CD8-positive, alpha-beta T cell (primary cell): ENCODE measurements at places on chromosomes 1 and 21.

- DNase-seq, result no peak
Observed at GRCh38 chr21:23452384-23453083, 2154.7 kb downstream of the MRPL39 start.

DNA sequence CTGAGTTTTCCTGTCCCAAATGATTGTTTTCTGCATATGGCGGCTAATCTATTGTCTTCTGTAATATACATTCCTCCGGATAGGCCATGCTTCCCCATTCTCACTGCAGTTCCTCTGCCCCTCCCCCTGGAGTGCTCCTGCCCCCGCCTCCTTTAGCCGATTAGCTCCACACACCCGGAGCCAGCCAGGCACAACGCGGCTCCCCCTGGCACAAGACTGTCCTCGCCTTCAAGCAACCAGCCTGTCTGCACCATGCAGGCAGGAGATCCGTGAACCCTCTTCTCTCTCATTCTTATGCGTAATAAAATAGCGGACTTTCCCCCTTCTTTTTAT lies 18.0 kb downstream of the SERTAD4 start:
- DNase-seq, result no peak

GRCh38 chr1:116738673-116739370 lies 15.4 kb upstream of the CD2 start:
- DNase-seq, result peak; percentile 96

DNA sequence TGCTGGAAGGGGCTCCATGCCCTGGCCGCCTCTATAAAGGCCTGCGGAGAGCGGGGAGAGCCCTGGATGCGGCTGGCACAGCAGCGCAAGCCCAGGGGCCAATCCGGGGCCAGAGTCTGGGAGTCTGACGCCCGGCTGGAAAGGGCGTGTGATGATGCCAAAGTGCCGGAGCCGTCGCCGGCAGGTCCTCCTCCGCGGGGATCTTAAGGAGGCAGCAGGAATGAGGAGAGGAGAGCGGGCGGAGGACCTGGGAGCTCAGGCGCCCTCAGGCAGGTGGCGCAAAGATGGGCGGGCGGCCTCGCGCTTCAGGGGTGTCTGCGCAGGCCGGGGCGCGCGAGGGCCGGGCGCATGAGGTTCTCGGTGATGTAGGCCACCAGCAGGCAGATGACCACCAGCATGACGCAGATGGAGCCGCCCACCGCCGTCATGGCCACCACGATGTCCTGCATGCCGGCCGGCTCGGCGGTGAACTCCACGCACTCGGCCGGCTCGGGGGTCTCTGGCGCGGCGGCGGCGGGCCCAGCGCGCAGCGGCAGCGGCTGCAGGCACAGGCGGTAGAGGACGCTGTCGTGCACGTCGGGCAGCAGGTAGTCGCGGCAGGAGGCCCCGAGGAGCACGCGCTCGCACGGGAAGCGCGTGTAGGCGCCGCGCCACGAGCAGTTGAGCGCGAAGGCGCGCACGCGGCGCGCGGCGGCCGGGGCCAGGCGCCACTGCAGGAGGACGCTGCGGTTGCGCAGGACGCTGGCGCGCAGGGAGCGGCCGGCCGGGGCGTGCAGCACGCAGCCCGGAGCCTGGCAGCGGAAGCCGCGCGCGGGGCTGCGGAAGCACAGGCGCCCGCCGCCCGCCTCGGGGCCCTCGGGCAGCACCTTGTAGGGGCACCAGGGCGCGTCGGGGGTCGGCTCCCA lies 653 bp downstream of the FNDC10 start:
- DNase-seq, result no peak

DNA sequence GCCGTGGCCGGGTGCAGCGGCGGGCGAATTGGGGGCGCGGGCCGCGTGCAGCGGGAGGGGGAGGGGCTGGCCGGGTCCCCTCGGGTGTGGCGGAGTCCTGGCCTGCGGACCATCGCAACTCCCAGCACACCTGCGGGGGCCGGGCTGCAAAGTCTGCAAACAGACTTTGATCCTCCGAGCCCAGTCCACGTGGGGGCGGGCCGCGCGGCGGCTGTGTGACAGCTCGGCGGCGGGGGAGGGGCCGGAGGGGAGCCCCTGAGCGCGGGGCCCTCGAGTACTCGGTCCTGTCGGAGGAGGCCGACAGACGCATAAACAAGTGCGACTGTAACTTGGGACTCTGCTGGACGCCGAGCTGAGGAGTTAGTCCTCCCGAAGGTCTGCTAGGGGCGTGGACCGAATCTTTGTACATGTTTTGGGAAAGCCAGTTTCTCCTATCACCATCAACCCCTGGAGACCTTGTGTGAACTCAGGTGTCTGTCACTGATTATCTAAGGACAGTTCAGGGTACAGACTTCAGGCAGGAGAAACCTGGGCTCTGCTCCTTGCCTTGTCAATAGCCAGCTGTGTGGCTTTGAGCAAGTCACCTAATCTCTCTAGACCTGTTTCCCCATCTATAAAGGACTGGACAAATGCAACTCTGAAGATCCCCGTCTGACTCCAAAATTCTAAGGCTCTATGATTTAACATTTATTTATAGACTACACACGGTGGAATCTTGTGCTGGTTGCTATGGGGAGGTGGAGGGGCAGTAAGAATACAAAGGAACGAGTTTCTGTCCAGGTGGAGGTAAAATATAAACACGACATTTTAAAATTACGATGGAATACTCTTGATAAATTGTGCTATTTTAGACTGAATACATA lies 710 bp upstream of the SLC30A1 start:
- no peak for DNase-seq

- DNase-seq, result no peak
Observed at GRCh38 chr1:169128562-169128961, 22.1 kb downstream of the ATP1B1 start.

DNA sequence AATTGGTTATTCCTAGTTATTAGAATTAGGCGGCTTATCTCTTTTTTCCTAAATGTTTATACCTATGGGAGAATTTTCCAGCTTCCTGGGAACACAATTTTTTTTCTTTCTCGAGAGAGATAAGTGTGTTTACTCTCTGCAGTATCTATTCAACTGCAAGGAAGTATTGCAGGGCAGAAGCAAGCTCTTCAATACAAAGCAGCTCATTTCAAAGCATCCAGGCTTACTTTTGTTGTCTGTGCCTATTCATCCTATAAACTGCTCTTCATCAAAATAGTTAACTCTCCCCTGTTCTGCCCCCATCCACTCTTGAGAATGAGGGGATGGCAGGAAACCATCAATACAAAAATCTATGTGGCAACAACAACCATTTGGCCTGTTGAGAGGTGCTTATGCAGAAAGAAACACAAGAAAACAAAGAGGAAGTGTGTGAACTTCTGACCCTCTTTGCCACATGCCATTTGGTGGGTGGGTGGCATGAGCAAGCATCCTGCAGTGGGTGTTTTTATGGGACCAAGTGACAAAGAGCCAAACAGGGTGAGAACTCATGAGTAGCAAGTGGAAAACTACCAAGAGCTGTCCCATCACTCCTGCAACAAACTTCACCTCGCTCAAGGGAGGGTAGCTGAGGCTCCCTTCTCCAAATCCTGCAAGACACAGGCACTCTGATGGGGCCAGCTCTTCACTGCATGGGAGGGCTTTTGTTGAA lies 50.6 kb upstream of the MRPS6 start:
- peak; percentile 10 for DNase-seq

- DNase-seq, result no peak
Observed at GRCh38 chr21:17793246-17794123, 25.7 kb downstream of the C21orf91 start.

DNA sequence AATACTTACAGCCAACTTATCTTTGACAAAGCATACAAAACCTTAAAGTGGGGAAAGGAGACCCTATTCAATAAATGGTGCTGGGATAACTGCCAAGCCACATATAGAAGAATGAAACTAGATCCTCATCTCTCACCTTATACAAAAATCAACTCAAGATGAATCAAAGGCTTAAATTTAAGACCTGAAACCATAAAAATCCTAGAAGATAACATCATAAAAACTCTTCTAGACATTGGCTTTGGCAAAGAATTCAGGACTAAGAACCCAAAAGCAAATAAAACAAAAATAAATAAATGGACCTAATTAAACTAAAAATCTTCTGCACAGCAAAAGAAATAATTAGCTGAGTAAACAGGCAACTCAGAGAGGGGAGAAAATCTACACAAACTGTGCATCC lies 335.6 kb upstream of the PBX1 start:
- no peak for DNase-seq

- no peak for DNase-seq
Observed at GRCh38 chr1:243710467-243710866, 139.6 kb downstream of the AKT3 start.

DNA sequence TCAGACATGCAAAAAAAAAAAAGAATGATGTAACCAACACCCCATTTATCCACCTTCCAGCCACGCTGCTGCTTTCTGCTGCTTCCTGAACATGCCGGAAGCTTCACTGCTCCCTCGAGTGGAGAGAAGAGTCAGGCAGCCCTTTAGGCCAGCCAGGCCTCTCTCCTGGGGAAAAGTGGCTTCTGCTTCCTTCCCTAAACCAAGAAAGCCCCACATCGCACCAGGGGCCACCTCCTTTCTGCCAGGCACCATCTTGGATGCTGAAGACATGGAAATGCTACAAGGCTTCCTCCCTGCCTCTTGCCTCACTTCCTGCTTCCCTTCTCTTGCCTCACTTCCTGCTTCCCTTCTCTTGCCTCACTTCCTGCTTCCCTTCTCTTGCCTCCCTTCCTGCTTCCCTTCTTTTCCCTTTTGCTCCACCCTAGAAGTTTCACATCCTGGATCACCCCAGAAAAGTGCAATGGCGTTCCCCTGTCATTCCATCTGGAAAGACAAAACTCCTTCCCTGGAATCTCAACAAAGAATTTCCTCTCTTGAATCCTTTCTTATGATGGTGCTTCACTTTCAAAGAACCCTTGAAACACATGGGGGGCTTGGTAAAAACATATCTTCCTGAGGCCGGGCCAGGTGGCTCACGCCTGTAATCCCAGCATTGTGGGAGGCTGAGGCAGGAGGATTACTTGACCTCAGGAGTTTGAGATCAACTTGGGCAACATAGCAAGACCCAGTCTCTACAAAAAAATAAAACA lies 18.7 kb downstream of the TNFRSF8 start:
- no peak for DNase-seq

DNA sequence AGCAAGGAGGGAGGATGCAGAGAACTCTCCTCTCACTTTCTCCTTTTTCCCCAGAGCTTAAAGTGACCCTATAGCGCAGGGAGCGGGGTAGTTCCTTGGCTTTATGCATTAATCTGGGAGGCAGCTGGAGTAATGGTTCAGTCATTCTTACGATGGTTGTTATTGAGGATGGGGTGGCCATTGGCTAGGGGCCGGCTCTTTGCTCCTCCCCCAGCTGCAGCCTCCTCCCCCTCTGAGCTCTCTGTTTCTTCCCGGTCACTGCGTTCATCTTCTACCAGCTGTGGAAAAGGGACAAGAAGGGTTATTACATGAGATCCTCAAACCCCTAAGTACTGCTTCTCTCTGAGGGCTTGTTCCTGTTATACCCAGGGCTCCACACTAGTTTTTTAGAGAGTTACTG lies 8.6 kb downstream of the CERS2 start:
- no peak for DNase-seq

- no peak for DNase-seq
Observed at GRCh38 chr1:164033782-164034181, 525.2 kb upstream of the PBX1 start.

DNA sequence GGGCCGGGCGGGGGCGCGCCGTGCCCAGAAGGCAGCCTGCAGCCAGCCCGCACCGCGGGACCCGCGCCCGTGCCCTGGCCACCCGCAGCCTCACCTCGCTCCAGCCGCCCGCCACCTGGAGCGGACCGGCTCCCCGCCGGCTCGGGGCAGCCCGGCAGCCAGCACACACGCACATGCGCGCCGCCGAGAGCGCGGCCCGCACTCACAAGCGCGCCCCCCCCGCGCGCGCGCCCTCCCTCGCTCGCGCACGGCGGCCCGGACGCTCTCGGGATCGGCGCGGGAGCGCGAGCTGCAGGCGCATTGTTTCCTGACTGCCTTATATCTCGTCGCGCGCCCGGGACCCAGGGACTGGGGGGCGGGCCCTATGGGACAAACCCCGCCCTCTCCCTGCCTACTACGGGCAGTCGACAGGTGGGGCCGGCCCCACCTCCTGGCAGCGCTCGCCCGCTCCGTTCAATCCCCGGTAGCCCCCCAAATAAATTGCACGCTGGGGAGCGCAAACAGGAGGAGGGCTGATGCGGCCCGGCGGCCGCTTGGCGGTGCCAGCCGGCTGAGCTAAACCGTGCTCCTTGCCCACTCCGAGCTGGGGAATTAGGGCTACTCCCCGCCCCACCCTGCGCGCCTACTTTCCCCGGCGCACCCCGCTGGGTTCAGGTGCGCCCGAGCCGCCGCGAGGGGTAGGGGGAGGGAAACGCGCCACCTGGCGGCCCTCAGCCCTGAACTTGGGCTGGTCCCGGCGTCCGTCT lies at the start of gene MYCL:
Gene MYCL (minus strand): TSS at position 204 of the 746 bp plus-strand sequence. CDS start 483 bp downstream, outside the sequence.
- DNase-seq, result peak; percentile 70

- DNase-seq, result no peak
Observed at GRCh38 chr1:42966688-42967612, 8.3 kb upstream of the SLC2A1 start.

- DNase-seq, result no peak
Observed at GRCh38 chr1:36872126-36872754, 162.1 kb downstream of the GRIK3 start.

DNA sequence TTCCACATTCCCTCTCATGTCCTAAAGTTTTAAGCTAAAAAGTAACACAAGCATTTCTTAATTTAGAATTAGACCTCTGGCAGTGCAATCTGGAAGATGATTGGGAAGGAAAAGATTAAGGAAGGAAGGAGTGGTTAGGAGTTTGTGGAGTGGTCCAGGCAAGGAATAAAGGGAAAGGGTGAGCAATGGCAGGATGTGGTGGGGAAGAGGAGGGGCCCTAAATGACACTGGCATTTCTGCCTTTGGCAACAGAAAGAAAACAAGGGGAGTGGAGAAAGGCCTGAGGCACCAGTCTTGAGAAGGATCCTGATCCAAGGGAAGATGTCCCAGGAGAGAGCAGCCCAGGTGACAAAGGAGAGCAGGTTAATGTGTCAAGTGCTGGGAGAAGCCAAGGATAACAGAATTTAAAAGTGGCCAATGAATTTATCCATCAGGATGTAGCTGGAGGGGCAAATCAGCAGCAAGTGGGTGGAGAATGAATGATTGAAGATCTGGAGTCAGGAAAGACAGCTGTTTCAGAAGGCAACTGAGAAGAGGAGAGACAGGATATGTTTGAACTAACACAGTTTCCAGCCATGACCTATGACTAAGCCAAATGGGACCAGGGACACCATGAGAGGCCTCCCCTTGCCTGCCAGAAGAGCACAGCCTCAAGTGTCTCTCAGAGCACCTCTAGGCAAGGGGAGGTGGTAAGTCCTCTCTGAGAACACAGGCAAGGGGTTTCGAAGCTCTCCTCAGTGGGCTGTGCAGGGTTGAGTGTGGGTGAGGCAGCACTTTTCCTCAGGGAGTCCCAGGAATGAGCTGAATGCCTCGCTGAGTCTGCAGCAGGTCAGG lies 20.9 kb upstream of the LY9 start:
- DNase-seq, result no peak

- no peak for DNase-seq
Observed at GRCh38 chr21:34845521-34846451, 177.0 kb downstream of the CLIC6 start.

DNA sequence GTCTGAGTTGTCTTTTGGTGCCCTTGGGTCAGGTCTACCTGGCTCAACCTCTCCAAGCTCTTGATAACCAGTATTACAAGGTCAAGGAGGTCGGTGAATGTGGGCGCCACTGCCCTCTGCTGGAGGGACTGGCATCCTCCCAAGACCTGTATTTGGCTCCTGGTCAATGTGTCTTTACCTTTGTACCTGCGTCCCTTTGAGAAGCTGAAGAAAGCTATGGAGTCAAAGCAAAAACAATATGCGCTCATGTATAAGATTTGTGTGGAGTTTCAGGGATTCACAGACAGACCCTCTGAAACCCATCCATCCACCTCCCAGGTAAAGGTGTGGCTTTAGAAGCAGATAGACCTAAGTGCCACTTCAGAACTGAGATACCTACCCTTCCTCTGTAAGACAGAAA lies 61.8 kb upstream of the NBL1 start:
- DNase-seq, result peak; percentile 81

GRCh38 chr1:8252266-8252951 lies 65.5 kb upstream of the SLC45A1 start:
- DNase-seq, result no peak
